ENCODE measurements at places on chromosomes 4 and X.

GRCh38 chr4:123163501-123163900 is 233.1 kb upstream of the SPRY1 start:
- DNase-seq, result no peak

GRCh38 chr4:24070117-24070516 is 180.3 kb upstream of the PPARGC1A start:
- DNase-seq, result no peak

GRCh38 chrX:29082558-29082957 is 495.3 kb downstream of the IL1RAPL1 start:
- no peak for DNase-seq

DNA sequence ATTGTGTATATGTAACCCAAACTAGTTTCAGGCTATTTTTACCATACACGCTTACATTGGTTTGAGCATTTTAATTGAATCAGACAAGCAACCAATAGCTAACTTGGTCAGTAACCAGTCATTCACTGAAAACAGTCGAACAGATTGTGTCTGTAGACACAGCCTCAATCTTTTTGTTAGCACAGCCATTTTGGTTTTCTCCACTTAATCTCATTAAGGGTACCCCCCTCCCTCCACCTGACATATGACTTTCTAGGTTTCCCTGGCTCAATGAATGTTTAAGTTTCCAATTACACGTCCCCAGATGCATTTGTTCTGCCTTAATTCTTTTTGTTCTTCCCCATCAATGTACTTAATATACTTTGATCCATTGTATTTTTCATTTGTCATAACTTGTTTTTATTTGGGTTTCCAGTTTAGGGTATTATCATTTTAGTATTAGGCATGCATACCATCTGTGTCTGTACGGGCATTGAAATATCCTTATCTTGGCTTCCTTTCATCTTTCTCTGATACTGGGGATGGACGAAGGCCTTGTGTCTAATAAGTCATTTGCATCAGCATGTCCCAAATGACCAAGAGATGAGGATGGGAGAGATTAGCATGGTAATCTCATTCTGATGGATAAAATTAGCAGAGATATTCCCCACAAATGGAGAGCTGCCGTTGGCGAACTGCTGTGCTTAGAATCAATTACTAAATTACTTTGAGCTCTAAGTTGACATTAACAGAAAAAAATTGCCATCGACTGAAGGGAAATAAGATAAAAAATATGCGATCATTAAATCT is 35.9 kb upstream of the PHOX2B start:
- no peak for DNase-seq

DNA sequence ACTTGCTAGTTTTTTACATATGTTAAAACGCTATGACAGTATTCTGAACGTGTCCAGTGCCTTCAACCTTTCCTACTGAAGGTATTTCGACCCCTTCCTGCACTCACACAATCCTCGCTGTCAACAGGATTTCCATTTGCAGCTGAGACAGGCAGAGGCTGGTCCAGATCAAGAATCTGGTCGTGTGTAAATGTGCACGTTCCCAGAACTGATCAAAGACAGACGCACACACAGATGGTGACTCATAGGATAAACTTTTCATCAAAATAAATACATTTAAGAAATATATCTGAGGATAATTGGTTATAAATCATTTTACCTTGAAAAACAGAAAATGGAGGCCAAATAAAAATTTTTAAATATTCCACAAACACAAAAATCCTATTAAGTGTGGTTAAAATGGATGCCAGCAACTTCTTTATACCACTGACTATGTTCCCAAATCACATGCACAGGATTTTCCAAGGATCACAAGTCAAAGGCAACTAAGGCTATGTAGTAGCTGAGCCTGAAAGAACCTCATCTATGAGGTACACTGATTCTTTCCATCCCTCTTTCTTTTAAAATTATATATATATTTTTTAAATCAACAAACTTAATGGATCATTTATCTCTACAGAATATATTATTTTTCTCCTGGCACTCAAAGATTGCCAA is 85.9 kb downstream of the RNF150 start:
- peak; percentile 42 for DNase-seq

DNA sequence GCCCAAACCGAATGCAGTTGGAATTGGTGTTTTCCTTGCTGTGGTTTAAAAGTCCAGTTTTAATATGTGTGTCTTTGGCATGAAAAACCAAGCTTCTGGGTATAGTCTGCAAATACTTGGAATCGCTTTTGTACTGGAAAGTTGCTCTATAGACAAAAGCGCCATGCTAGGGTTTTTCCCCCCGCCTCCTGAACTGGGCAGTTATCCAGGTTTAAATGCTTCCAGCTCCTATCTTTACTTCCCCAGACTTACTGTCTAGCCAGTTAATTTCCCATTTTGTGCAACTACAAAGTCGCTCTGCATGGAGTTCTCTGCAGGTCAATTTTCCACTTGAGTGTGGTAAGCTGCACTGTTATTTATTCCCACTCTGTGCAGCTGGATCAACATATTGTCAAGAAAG is 2.7 kb downstream of the RASL11B start:
- DNase-seq, result no peak

DNA sequence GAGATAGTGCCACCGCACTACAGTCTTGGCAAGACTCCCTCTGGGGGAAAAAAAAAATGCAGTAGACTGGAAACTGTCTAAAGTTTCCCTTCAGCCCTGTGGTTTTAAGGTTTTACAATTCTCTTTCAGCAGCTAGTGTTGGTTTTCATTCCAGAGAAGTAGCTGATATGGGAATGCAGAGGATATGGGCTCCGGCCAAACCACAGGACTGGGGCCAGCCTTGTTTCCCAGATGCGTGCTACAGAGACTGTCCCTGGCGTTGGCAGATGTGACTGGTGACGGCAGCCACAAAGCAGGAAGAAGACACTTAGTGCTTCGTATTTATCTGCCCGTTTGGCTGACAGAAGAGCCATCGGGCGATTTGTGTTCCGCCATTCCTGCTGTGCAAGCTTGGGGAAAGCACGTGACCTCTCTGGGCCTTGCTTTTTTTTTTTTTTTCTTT is 43.2 kb downstream of the ZBTB49 start:
- DNase-seq, result peak; percentile 96

DNA sequence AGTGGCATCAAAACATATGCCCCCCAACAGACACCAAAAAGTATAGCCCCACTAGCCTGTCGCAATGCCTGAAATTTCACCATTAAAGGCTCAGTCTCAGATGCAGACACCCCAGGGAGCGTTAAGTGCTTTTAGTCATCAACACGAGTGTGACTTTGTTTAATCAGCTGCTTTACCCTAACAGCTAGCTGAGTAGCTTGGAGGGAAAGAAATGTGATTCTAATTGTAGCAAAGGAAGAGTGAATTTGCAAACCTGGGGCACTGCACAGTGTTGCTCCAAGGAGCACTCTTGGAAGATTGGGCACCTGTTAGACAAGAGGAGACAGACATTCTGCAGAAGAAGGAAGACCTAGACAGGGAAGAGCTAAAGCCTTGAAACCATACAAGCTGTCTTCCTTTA is 145.1 kb downstream of the BEND2 start:
- no peak for DNase-seq

GRCh38 chrX:40748977-40749376 is 13.6 kb upstream of the MED14 start:
- no peak for DNase-seq

DNA sequence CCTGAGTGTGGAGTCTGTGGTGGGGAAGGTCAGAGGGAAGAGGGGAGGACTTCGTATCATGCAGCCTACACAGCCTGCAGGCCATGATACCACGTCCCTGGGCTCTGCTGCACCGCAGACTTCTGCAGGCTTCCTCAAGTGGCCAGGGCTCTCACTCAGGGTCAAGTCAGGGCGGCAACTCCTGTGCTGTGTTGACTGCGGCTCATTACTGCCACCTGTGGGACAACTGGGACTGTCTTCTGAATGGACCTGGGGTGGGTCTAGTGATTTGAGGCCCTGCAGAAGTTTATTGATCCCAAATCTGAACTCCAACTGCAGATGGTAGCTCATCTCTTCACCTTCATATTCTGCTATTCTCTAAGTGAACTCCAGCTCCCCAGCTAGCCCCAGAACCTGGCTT is 167.1 kb downstream of the NSUN7 start:
- DNase-seq, result peak; percentile 43

DNA sequence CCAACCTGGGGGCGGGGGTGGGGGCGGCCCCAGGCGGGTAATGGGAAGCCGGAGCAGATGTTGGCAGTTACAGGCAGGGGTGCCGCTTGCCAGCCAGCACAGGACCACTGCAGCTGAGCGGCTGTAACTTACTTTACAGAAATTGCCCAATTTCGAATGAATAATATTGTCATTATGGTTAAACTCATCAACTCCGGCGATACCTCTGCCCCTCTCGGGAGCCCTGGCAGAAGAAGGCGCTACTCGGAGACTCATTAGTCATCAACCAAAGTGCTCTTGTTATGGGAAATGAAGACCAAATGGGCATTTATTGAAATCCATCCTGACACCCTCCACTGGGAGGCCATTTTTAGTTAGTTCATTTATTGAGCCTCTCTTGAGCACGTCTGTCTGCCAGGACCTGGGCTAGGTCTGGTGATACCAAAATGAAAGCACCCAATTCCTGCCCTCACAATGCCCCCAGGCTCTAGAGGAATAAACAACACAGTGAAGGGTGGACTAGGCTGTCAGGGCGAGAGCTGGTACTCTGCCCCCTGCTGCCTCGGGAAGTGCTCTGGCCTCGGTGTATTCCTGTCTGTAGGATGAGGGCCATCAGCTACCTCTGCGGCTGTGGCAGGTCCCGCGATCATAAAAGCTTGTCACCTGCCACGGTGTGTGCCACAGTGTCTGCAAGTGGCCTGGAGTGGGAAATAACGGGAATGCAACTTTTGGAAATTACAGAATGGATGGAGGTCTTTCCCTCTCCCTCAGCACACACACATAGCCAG is 159.1 kb upstream of the PSAPL1 start:
- DNase-seq, result no peak

- DNase-seq, result no peak
These were observed 7.4 kb downstream of the MMAA start for GRCh38 chr4:145626623-145626982.

GRCh38 chr4:139256349-139256748 is 23.7 kb downstream of the MGARP start:
- DNase-seq, result no peak

DNA sequence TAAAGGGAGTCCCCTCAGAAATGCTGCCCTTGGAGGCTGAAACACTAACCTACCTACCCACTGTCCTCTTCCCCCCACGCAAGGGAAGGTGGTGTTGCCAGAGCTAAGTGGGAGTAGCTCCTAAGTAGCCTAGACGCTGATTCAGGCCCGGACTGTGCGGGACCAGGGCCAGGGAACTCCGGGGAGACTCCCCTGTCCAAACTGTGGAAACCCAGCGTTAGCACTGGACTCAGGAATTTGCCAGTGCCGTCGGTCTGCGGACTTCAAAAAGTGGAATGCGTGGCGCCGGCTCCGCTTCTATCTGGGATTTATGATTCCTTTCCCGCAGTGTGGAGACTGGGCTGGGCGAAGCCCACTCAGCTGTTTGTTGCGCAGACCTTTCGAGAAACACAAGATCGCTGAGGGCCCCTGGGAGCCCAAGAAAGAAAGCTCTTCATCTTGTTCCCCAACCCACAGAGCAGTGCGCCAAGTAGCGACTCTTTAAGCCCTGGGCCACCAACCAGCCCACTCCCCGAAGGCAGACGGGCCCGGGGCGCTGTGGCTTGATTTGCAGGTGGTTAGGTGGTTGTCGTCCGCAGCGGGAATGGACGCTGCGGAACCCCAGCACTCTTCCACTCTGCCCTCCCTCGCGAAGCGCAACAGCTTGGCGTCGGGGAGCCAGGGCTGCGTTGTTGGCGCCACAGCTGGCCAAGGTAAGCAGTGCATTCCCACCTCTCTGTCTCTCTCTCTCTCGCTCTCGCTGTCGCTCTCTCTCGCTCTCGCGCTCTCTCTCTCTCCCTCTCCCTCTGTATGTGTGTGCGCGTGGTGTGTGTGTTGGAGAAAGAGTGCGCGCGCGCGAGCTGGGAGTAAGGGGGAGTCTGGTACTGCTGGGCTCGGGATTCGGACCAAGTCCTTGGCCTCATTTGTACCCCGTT is 2.0 kb downstream of the TMEM255A start:
- peak; percentile 78 for DNase-seq

DNA sequence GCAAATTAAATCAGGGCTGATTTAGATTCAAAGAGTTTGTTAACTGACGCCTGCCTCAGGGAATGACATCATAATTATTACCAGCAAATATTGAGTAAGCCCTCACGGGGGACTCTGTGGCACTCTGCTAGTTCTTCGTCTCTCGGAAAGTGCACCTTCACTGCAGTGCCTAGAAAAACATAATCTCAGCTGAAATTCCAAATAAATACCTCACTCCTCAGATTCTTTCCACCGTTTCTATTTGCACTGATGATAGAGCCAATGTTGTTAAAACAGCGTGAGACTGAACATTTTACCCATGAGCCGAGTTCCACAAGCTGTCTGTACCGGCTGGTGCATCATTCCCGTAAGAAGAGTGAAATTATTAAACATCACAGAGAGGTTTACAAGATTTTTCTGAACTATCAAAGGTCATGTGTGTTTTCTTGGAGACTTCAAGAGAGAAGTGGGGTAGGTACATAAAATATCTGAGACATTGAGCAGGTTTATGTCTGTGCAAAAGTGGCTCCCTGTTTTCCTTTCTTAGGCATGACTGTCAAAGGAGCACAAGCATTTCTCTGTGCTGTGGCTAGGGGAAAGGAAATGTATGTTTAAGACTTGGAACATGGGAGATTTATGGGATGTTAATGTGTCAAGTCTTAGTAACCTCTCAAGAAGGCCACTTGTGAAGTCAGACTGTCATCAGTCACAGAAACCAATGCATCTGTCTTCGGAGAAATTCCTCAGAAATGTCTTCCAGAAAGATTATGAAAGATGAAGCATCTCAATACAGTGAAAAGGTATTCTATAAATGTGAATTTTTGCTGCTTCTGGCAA is 119.6 kb downstream of the CBLL2 start:
- no peak for DNase-seq

GRCh38 chr4:186149872-186150271 is 41.5 kb upstream of the CYP4V2 start:
- peak; percentile 83 for DNase-seq

GRCh38 chr4:187294861-187295260 is 571.2 kb upstream of the FAT1 start:
- no peak for DNase-seq

- DNase-seq, result no peak
These were observed 58.1 kb upstream of the BCOR start for GRCh38 chrX:40155589-40156469.

DNA sequence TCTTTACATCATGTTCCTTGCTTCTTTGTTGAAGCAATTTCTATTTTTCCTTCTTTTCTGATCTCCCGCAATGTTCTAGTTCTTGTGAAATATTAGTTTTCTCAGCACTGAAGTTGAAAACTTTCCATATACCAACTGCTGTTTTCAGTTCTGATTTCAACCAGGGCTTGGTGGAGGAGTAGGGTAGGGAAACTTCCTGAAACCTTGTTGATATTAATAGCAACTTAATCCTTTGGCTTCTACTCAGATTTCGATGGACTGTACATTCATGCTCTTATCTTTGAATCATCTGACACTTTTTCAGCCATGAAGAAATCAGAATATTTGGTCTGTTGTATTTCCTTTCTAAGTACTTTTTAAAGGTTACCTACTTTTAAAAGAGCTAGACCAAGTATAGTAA is 315.8 kb downstream of the RPA4 start:
- DNase-seq, result peak; percentile 13

GRCh38 chr4:10730590-10730989 is 46.0 kb upstream of the CLNK start:
- DNase-seq, result no peak
